MM.1S (cell line): ENCODE measurements at places on chromosomes 1 and 21.

GRCh38 chr21:34073749-34074282 lies 438 bp downstream of the MRPS6 start:
- peak; percentile 56 for DNase-seq

- DNase-seq, result no peak
Measured at GRCh38 chr1:48654606-48655210, 122.0 kb downstream of the BEND5 start.

DNA sequence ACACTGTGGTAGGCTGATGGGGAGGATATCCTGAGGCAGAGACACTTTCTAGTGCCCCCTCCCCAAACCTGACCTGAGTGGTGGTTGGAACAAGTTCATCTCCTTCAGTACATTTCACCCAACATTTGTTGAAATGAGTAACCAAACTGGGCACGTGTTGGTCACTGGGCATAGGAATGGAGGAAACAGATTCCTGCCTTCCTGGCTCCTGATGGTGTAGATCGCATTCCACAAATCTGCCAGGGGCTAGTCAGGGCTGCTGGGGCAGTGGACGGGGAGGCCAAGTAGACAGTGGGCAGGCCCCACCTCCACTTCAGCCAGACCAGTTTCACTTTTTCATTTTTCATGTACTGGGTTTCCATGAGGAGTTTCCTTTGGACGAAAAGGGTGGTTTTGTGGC lies 16.5 kb upstream of the ALX3 start:
- DNase-seq, result no peak

DNA sequence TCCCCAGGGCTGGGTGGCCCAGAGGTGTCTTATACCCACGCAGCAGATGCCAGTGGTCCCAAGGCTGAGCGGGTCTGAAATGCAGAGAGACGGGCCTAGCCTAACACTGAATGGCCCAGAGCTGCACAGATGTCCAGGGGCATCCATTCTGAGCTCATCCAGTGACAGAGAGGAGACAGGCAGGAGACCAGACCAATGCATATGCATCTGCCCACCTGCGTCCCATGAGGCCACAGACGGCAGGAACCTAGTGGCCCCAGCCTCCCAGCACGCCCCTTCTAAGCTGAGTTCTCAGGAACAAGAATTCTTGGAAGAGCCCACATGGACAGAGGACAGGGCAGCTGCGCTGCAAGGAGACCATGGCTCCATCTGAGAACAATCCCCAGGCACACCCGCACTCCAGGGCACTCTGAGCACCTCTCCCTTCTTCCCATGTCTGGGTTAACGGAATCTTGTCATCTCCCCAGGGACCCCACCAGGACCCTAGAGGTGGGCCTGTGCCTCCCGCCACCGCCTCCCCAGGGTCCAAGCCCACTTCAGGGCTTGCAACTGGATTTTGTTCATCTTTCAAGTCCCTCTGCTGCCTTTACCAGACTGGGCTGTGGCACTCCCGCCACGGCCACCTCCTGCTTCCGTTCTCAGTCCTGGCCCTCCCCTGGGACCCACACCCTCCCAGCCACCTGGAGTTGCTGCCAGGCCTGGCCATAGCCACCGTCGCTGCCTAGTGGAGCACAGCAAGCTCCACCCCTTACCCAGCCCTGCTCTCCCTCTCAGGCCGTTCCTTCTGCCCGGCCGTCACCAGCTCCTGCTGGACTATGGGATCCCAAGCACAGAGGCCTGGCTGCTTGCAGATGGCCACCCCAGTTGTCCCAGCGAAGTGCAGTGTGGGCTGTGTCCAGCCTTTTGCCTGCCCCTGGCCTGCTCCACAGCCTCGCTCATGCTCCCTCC lies 3.3 kb downstream of the WNT3A start:
- no peak for DNase-seq

GRCh38 chr1:203451836-203452784 lies 23.5 kb upstream of the PRELP start:
- no peak for DNase-seq

- no peak for DNase-seq
Measured at GRCh38 chr1:180255536-180256340, 25.7 kb downstream of the LHX4 start.

- no peak for DNase-seq
Measured at GRCh38 chr1:176193663-176194062, 13.4 kb downstream of the COP1 start.

GRCh38 chr21:38958940-38959691 lies 153.4 kb downstream of the ETS2 start:
- DNase-seq, result no peak

DNA sequence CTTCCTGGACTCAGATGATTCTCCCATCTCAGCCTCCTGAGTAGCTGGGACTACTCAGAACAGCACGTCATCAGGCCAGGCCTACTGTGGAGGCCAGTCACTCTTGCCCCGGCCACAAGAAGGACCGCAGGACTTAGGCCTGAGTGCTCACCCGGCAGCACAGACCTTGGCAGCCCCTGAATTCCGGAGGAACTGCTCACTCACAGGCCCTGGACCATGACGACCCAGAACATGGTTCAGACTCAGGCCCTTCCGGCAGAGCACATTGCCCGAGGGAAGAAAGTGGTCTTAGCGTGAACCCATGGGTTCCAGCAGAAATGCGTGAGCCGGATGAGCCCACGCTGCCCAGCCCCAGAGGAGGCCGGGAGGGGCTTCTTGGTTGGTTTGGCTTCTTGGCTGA lies 177.3 kb upstream of the TMEM51 start:
- no peak for DNase-seq

DNA sequence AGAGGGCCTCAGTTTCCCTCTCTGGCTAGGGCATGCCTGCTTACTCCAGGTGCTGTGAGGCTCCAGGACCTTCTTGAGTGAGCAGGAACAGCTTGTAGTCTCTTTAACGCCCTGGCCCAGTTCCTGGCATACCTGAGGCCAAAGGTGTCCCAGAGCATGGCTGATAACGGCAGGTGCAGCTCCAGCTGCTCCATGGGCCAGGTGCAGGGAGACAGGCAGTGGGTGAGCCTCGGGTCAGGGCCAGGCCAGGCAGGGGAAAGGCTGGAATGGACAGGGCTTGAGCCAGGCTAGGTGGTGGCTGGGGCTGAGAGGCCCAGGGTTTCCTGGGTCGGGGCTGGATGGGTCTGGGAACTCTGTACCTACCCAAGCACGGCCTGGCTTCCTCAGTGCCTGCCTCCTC lies 18.3 kb downstream of the EDN2 start:
- DNase-seq, result no peak

GRCh38 chr1:95094923-95095322 lies 22.2 kb upstream of the ALG14 start:
- no peak for DNase-seq

DNA sequence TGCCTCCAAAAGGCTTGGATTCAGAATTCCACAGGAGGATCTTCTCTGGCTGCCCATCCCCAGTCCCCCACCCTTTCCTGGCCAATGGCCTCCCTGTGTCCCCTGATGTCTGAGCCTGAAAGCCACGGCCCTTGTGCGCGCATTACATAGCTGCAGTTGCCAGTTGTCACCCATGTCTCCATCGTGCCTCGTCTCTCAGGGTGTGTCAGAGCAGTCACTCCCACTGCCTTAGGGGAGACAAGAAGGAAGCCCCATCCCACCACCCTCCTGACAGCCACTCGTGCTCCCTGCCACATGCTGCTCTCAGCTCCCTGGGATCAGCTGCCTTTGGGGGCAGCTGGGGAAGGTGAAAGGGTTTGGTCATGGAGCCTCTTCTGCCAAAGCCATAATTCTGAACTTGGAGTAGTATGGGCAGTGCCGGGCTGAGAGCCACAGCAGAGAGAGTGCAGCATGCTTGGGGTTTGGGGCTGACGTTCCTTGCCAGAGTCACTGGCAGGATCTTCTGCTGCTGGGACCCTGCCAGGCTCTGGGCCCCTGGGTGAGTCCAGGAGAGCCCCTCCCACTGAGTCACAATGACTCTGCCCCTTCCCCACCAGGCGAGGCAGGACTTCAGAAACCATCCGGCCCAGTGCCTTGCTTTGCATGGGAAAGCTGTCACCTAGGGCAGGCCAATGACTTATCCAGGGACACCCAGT lies 285.9 kb upstream of the VAMP3 start:
- no peak for DNase-seq

- DNase-seq, result peak; percentile 9
Measured at GRCh38 chr1:247118946-247119446, 14.8 kb upstream of the ZNF669 start.

GRCh38 chr21:33419538-33420123 lies 16.4 kb downstream of the IFNGR2 start:
- DNase-seq, result no peak

DNA sequence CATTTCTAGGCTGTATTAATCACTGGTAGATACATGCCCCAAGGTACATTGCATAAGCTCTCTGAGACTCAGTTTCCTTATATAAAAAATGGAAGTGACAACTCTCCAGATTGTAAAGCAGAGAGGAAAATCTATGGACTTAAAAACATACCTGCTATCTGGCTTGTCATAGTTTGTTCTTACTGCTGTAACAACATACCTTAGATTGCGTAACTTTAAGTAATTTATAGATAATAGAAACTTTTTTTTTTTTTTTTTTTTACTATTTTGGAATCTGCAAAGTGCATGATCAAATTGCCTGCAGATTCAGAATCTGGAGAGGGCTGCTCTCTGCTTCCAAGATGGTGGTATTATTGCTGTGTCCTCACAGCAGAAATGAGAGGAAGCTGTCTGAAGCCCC lies 827.7 kb upstream of the BRINP3 start:
- DNase-seq, result no peak

- no peak for DNase-seq
Measured at GRCh38 chr21:45558044-45558721, 15.9 kb upstream of the SLC19A1 start.

DNA sequence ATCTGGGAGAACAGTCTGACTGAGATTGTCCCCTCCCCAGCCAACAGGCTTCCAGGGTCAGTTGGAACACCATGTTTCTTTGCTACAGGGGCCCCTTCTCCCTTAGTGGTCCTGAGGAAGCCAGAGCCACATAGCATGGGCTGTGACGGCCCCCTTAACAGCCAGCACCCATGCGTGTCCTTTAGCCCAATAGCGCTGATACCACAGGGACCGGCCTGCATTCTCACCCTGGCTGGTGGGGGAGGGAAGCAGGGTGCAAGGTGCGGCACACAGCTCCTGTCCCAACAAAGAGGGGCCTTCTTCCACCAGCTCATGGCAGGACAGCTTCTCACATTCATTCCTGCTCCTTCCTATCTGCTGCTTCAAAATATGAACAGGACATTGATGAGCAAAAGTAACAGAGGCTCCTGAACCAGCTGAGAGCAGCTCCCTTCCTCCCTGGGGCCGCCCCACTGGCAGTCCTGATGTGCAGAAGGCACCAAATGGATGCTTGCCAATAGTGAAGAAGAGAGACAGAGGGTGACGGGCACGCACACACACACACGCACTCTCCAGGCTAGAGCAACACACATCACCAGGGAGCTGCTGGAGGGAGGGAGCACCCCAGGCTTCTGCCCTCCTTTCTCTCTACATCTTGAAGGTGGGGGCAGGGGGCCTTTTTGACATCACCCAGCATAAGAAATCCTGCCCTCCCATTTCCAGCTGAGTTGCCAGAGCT lies 99.4 kb downstream of the CRYAA start:
- no peak for DNase-seq

- DNase-seq, result no peak
Measured at GRCh38 chr1:45864167-45865106, 61.0 kb downstream of the MAST2 start.

GRCh38 chr1:61138921-61139774 lies 56.8 kb downstream of the NFIA start:
- DNase-seq, result no peak

- no peak for DNase-seq
Measured at GRCh38 chr1:67097305-67097704, 37.5 kb downstream of the C1orf141 start.

DNA sequence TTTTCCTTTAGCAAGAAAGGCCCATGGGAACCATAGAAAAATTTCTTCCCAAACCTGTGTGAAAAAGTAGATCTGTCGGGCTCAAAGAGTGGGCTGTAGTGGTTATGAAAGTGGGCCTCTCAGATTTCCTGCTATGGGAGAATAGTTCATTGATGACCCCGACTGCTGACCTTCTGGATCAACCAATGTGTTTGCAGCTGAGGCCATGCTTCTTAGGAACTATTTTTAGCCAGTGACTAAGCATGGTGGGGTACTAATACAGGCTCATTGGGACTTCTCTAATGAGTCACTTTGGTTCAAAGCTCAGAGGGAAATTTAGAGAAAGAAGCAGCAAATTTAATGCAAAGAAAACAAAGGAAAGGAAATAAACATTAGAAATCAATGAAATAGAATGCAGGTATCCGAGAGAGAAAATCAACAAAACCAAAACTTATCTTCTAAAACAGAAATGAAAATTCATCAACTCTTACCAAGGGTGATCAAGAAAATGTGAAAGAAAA lies 12.6 kb upstream of the PSMA5 start:
- no peak for DNase-seq

DNA sequence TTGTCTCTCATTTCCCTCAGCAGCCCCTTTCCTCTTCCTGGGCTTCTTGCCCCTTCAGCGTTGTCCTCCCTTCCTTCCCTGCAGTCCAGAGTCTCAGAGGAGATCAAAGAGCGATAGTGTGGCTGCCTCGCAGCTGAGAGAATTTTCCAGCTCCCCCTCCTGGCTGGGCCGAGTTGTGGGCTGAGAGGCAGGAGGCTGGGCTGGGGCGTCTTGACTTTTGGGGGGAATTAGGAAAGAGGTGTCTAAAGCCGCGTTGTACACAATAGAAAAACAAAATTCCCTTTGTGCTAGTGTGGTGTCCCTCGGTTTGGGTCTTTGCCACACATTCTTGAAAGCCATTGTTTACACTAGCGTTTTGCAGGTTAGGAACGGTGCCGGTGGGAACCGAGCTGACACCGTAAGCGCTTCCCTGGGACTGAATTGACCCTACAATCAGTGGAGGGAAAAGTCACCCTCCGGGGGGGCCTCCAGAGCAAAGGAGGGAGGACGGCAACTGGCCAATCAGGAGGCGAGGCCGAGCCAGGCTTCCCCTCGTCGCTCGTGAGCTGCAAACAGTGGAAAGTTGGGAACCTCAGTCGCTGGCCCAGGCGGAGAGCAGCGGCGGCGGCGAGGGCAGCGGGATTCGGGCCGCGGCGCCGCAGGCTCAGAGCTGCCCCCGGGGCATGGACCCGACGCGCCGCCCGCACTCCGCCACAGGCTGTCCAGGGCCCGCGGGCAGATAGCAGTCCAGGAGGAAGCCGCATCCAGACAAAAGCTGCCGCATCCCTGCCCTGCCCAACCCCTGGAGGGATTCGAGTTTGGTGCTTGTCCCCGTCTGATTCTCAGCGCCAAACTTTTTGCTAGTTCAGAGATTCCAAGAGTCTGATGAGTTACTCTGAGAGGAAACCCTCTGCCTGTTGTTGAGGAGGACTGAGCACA lies at the start of gene HMCN1:
HMCN1 (plus strand) TSS at position 574 of the 918 bp plus-strand sequence. CDS start 389 bp downstream, outside the sequence.
- peak; percentile 40 for DNase-seq

DNA sequence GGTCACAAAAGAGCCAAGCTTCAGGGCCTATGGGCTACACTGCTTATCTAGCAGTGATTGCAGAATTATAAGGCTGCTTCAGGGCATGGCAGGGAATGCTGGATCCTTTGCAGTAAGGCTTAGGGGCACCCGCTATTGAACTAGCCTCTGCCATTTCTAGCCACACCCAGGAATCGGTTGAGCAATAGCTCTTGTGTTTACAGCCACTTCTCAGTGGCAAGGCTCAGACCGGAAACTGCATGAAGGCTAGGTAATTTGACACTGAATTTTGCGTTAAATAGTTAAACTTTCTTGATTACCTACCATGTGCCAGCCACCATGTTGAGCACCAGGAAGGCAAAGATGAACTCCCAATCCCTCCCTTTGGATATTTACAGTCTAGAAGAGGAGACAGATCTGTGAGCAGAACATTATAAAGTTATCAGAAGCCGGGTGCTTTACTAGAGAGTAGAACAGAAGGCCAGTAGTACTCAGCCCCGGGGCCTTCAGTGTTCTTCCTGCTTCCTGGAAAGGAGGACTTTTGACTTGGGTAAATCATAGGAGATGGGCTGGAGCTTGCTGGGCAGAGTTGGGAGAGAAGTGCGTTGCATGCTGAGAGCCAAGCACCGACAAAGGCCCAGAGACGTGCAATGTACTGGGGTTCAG lies 98.6 kb upstream of the LPGAT1 start:
- no peak for DNase-seq
